ENCODE measurements at places on chromosomes 2 and 18.

DNA sequence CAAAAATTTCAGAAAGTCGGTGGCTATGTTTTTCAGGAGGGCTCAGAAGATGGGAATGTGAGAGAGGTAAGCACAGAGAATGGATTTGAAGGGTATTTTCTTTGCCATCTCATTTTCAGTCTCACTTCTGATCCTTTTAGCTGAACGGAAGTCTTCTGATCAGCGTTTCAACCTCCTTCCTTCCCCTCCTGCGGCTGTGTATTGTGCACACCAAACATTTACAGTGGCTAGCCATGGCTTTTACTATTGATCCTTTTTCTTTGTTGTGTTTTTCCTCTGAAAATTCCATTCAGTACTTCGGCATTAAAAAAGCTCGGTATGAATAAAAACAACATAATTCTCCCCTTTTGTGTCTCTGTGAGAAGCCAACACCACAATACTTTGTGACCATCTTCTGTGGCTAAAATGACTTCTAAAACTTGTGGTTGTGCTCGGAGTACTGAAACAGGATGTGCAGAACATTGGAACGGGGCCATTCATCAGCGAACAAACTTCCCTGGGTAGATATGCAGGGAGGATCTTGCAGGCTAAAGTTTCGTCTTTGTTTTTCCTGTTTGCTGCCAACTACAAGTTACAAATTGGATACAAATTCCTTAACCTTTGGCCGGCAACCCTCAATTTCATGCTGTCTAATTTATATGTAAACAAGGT lies 260.8 kb upstream of the FAM98A start:
- no peak for DNase-seq

GRCh38 chr2:144774809-144775208 lies 254.9 kb upstream of the ZEB2 start:
- DNase-seq: no peak

DNA sequence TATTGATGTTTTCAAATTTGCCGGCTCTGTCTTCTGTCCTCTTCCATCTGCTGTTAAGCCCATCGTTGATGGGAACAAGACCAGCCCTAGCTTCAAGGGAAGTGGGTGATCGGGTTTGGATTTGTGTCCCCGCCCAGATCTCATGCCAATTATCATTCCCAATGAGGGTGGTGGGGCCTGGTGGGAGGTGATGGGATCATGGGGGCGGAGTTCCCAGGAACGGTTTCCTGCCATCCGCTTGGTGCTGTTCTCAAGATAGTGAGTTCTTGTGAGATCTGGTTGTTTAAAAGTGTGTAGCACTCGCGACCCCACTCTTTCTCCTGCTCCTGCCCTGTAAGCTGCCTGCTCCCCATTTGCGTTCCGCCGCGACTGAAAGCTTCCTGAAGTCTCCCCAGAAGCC lies 9.5 kb downstream of the ASB18 start:
- DNase-seq: no peak

- no peak for DNase-seq
Measured at GRCh38 chr2:100038011-100038410, 104.4 kb downstream of the AFF3 start.

- DNase-seq: no peak
Measured at GRCh38 chr18:22703883-22704585, 229.1 kb upstream of the RBBP8 start.

- no peak for DNase-seq
Measured at GRCh38 chr2:38835990-38836389, 39.7 kb downstream of the DHX57 start.

GRCh38 chr18:3015851-3016250 lies 2.9 kb upstream of the LPIN2 start:
- no peak for DNase-seq

GRCh38 chr2:130796290-130796689 lies 40.4 kb upstream of the ARHGEF4 start:
- DNase-seq: no peak

DNA sequence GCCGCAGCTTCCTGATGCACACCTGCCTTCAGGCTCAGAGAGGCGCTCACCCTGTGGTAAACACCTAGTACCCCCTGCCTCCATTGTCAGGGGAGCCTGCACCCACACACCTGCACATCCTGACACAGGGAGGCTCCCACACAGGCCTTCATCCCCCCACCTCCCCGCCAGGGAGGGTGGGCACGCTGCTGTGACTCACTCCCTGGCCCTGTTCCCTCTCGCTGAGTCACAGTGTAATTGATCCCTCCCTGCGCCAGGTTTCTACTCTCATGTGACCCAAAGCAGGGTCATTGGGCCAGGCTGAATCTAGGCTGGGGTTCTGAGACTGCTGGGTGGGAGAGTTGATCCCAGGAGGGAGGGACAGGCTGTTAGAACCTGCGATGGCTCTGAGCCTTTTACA lies 8.5 kb upstream of the CELF4 start:
- DNase-seq: no peak

DNA sequence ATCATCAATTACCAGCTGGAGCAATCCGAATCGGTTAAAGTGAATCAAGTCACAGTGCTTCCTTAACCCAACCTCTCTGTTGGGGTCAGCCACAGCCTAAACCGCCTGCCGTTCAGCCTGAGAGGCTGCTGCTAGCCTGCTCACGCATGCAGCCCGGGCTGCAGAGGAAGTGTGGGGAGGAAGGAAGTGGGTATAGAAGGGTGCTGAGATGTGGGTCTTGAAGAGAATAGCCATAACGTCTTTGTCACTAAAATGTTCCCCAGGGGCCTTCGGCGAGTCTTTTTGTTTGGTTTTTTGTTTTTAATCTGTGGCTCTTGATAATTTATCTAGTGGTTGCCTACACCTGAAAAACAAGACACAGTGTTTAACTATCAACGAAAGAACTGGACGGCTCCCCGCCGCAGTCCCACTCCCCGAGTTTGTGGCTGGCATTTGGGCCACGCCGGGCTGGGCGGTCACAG lies 496 bp upstream of the ITGA4 start:
- DNase-seq: peak; percentile 87

GRCh38 chr2:88590998-88591613 lies 36.2 kb downstream of the EIF2AK3 start:
- peak; percentile 52 for DNase-seq

GRCh38 chr2:95342556-95343320 lies 45.6 kb downstream of the KCNIP3 start:
- DNase-seq: peak; percentile 2

DNA sequence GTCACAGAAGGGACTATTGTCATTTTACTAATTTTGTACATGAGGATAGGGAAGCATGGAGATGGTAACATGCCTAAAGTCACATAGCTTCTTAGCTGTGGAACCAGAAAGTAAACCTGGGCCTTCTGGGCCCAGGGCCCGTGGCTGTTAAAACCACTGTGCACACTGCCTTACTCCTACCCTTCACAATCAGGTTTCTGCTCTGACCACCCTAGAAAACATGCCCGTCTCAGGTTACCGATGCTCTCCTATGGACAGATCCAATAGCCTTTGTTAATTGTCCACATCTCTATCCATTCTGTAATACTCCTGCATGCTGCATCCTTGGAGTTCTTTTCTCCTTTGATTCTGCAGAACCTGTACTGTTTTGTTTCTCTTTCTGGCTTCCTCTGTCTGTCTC lies 79.0 kb upstream of the TACR1 start:
- DNase-seq: no peak

DNA sequence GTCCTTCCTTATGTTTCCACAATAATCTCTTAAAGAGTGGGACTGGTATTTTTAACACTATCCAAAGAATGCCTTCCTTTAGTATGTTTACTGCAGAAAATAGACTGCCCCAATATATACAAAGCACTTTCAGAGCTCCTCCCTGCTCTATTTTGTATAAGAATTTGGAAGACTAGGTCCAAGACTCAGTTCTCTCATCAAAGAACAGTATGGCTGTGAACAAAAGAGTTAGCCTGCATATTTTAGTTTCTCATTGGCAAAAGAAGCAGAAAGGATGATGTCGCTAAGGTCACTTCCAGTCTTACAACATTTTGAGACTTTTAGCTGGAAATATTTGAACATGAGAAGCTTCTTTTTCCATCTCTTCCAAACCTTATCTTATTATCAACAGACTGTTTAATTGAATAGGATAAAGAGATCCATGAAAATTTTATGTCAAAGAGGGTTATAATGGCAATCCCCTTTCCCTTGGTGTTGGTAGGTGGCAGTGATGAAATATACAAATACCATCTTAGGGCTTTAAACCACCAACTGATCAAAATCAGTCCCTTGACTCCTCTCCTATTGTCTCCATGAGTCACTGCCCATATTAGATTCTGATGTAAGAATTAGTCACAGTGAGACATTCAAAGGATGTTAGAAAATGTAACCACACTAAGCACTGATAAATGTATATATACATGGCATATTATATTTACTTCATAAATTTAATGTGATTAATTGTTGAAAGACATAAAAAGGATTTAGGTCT lies 266.9 kb upstream of the DSEL start:
- DNase-seq: no peak
